Glomerular endothelial cell (primary cell): ENCODE measurements at places on chromosomes 5 and 9.

DNA sequence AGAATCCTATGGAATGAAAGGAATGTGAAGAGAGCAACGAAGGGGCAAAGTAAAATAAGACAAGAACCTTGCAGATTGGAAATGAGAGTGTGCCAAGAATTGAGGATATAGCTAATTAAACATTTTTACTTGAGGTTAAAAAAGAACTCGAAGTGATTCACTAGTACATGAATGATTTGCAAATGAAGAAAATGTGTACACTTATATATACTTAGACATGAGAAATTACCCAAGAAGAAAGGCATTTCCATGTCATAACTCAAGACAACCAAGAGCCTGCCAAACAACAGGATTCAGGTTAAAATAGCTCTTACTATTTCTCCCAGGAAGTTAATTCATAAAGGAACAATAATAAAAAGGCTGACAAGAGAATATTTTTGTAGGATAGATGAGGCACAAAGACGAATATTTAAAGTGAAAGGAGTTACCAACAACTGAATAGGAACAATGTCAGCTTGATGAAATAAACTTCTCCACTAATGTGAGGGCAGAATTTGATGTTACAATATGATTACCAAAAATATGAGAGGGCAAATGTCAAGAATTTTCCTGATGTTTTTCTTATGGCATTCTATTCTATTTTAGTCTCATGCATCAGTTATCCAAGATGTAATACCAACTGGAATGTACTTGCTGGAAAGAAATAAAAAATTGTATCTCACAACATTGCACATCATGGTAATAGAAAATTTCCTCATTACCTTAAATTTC, 18.9 kb upstream of the NPR3 start:
- DNase-seq, result no peak

DNA sequence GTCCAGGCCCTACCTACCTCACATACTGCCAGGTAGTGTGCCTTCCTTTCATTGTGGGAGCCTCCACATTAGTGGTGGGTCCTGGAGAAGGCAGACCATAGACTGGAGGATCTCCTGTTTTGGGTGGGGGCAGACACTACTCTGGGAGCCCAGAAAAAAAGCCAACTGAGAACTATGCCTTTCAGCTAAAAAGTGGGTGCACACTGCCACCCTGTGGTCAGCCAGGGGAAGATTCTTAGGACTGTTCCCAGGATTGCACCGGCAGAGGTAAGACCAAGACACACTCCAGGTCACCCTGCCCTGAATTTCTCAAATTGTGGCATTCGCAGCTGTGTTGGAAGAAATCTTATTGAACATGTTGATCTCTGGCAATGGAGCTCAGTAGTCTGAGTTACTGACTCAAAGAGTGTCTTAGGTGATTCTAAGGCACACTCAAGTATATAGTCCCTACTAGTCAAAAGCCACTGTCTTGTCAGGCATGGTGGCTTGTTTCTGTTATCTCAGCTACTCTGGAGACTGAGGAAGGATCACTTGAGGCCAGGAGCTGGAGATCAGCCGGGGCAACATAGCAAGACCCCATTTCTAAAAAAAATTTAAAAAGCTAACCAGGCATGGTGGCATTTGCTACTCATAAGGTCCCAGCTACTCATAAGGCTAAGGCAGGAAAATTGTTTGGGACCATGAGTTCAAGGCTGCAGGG, 3.6 kb downstream of the SIGMAR1 start:
- no peak for DNase-seq

DNA sequence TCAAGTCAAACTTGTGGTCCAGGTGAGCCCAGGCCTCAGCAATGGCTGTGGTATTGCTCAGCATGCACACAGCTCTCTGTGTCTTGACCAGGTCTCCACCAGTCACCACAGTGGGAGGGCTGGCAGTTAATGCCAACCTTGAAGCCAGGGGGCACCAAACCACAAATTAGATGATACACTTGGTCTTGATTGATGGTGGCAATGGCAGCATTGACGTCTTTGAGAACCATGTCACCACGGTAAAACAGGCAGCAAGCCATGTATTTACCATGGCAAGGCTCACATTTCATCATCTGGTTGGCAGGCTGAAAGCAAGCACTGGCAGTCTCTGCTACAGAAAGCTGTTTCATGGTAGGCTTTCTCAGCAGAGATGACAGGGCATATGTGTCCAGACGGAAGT, 40.0 kb downstream of the NIM1K start:
- no peak for DNase-seq

DNA sequence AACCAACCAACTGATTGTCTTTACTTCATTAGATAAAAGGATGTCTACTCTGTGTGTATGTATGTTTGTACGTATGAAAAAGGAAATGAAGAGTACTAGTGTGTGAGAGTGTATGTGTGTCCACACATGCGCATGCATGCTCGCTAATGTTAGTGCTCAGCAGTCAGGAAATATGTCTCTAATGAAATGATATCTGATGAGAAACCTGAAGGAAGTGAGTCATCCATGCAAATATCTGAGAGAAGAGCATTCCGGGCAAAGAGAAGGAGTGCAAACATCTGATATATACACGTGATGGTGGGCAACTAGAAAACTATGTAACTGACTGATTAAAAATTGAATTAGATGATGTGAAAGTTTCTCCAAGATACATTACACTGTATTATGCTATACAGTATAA, 29.6 kb upstream of the UGCG start:
- DNase-seq, result no peak
